Kasumi-1 (cell line): ENCODE measurements at places on chromosomes 6 and 20.

GRCh38 chr6:16398587-16398986 is 160.2 kb downstream of the GMPR start:
- no peak for DNase-seq

GRCh38 chr6:68046756-68047155 is 588.3 kb upstream of the ADGRB3 start:
- no peak for DNase-seq

GRCh38 chr6:102438171-102438570 is 1044.7 kb downstream of the GRIK2 start:
- no peak for DNase-seq

GRCh38 chr6:26355366-26355765 is 9.6 kb upstream of the BTN3A2 start:
- DNase-seq: no peak

- no peak for DNase-seq
These were observed 239.1 kb downstream of the THBS2 start for GRCh38 chr6:169014211-169015197.

- no peak for DNase-seq
These were observed 35.5 kb downstream of the CARMIL1 start for GRCh38 chr6:25314509-25315175.

- DNase-seq: no peak
These were observed 26.9 kb upstream of the EYA4 start for GRCh38 chr6:133214267-133214666.

GRCh38 chr20:35307666-35308653 is 15.7 kb upstream of the FAM83C start:
- DNase-seq: no peak

- DNase-seq: no peak
These were observed 82.2 kb upstream of the OPRM1 start for GRCh38 chr6:153956808-153957207.

GRCh38 chr6:53361549-53362031 is 12.8 kb upstream of the ELOVL5 start:
- DNase-seq: no peak

- no peak for DNase-seq
These were observed 7.7 kb upstream of the IRF4 start for GRCh38 chr6:383856-384255.

- DNase-seq: peak; percentile 86
These were observed 393 bp downstream of the BCLAF1 start for GRCh38 chr6:136289327-136289578.

GRCh38 chr6:167751579-167752115 is 75.1 kb upstream of the AFDN start:
- DNase-seq: no peak

DNA sequence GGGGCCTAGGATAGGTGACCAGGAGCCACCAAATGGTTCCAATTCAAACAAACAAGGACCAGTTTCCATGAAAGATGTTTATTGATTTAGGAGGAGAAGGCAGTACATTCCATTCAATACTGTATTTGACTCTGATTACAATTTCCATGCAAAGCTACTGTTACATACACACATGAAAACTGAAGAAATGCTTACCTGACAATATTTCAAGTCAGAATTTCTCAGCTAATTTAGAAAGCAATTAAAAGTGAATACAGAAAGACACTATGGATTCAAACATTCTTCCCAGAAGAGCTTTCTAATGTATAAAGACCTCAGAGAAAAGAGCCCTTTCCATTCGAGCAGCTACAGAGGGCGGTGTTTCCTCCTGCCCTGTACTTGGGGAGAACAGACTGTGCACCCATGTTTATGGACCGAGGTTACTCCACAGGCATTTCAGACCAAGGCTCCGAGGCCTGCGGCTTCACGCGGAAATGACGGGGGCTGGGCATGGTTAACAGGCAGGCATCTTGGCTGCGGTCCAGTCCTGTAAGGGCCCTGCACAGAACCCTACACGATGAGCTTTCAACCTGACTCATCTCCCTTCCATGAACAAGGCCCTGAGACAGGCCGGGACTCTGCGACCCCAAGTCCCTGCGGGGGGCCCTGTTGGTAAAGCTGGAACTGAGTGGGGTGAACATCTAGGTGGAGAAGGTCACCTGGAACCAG is 25.7 kb upstream of the TCFL5 start:
- peak; percentile 71 for DNase-seq

- DNase-seq: no peak
These were observed 302.0 kb downstream of the NRN1 start for GRCh38 chr6:5704708-5705107.

GRCh38 chr6:133764008-133764753 is 124.7 kb upstream of the TCF21 start:
- no peak for DNase-seq

GRCh38 chr6:89580997-89581666 is 57.4 kb downstream of the LYRM2 start:
- no peak for DNase-seq

DNA sequence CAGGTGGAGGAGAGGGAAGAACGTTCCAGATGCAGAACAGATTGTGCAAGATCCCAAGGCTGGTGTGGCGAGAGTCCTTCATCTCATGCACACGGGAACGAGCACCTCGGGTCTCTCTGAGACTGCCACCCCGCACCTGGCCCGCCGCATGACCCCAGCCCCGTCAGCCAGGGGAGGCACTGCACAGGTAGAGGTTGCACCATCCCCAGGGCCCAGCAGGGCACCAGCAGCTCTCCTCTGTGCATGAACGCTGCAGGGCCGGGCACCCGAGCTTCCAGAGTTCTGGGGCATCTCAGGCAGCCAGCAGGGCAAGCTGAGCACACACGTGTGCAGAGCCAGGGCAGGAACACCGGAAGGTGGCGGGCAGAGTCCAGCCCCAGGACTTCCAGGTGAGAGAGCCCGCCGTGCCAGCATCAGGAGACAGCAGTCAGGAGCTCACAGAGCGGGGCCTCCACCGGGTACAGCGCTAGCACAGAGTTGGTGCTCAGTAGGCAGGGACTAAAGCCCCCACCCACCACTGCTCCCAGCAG is 193.2 kb downstream of the TAF4 start:
- no peak for DNase-seq

DNA sequence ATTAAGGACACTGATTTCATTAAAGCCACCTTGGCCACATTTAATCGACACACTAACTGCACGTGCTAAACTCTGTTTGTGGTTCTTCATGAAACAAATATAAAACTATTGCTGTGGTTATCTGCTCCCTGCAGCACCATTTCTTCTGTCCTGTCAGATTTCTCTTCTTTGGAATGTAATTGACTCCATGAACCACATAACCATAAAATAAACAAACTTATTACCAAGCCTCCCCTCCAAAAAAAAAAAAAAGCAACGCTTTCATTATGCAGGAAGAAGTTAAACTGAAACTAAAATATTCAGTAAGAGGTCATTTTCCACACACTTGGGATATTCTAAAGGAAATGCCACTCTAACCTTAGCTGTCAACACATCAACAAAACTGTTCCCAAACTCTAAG is 319.1 kb upstream of the NT5E start:
- DNase-seq: no peak
